Activated CD8-positive, alpha-beta memory T cell treated with anti-CD3 and anti-CD28 coated beads for 1 hour (primary cell): ENCODE measurements at places on chromosomes 5 and 9.

GRCh38 chr9:13750061-13750460 is 470.6 kb upstream of the MPDZ start:
- DNase-seq, result no peak

- DNase-seq, result no peak
Measured at GRCh38 chr5:65588694-65589093, 25.6 kb downstream of the PPWD1 start.

- DNase-seq, result no peak
Measured at GRCh38 chr9:135489188-135489906, 9.8 kb downstream of the PPP1R26 start.

DNA sequence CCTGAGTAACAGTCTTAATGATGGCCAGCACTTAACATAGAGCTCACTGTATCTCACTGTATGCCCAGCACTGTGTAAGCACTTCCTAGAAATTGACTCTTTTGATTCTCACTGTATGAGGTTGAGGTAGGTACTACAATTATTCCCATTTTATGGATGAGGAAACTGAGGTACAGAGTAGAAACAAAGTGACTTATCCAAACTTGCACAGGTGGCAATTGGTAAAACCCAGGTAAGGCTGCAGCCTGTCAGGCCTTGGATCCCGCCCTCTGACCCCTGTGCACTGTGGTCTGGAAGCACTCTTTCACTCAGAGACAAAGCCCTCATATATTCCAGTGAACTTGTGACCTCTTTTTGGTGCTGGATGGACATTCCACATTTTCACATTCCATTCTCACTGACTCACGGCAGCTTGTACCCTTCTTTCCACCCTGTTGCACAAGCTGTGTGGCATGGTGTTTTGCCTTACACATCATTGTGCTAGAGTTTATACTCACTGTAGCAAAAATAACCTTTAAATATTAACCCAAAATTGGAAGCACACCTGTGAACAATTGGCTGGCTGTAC is 21.7 kb downstream of the ANKRD55 start:
- no peak for DNase-seq

DNA sequence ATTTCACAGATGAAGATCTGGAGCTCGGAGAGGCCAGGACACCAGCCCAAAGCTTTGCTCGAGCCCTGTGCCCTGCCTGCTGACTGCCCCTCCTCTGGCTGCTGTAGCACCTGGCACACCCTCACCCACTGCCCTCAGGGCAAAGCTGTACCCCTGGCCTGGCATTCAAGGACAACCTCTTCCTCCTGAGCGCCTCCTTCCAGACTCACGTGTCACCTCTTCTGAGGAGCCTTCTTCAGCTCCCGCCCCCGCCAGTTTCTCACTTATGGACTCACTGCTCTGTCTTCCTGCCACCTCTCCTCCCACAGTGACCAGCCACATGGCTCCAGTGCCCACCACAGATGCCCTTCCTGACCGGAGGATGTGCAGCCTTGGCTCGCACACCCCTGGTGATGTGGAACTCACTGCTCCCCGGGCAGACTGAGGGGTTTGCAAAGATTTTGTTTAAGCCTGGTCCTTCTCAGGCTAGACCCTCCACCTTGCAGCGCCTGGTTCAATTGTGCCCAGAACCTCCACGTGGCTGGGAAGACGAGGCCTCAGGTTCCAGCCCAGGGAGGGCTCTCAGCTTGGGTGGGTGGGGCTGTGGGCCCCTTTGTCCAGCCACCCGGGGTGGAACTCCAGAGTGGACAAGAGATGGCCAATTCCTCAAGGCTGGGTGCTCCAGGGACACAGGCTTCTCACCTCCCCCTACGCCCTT is 46.6 kb upstream of the PHYKPL start:
- no peak for DNase-seq
